ENCODE measurements at places on chromosomes 13 and 19.

DNA sequence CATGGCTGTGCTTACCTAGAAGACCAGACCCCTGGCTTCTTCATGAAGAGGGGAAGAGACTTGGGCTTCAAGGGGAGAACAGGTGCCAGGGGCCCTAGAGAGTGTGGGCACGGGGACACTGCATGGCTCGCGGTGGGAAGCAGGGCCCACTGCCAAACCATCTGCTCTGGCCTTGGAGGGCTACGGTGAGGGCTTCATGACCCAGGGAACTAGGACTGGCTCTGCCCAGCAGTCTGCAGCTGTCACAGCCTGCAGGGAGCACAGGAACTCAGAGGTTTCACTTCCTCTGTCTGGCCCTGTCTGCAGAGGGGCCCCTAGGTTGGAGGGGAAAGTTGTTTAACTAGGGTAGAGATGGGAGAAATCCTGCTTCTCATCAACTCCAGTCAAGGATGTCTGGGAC, 4.3 kb downstream of the ERCC1 start:
- DNase-seq, result no peak

DNA sequence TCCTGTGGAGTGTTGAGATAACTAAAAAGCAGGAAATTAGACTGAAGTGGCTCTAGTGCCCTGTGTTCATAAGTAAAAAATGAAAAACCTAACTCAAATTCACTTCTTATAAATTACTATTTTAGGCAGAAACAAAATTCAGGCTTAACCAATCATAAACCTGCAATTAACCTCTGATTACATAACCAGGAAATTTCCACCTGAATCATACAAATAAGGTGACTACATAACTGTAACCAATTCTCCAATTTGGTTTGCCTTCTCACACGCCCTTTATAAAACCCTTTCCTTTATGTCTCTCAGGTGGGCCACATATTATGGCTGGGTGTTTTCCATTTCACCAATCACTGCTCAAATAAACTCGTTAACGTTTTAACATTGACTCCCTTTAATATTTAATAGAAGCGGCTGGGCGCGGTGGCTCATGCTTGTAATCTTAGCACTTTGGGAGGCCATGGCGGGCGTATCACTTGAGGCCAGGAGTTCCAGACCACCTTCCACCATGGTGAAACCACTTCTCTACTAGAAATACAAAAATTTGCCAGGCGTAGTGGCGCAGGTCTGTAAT, 22.9 kb upstream of the ZNF724 start:
- no peak for DNase-seq

DNA sequence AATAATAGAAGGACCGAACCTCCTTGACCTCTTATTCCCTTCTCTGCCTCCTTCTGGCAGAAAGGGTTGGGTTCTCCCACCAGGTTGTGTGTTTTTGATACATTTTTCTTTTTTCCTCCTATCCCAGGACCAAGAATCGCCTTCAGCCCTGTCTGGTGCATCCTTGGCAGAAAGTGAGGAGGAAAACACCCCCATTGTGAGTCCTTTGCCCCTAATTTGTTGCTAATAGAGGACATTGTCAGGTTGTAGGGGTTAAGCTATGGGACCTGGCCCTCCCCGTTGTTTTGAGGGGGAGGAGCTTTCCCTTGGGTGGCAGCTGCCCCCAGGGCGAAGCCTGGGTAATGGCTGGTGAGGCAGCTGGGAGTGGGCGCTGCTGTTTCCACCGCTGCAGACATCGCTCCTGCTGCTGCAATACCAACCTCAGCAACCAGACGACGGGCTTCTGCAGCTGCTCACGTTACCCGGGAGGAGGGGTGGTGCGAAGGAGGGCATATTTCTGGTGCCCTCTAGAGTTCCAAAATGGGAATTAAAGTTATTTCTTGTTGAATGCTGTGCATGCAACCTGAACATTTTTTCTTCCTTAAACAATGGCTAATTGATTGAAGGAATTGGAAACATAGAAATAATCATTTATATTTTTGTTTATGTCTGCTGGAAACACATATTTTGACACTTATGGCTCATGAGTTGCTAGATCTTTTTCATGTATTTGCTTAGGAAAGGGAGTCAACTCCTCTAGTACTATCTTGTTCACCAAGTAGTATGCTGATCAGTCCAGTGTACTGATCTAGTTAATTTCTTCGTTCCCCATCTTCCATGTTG, 1.5 kb downstream of the ZMYM2 start:
- DNase-seq, result peak; percentile 53

DNA sequence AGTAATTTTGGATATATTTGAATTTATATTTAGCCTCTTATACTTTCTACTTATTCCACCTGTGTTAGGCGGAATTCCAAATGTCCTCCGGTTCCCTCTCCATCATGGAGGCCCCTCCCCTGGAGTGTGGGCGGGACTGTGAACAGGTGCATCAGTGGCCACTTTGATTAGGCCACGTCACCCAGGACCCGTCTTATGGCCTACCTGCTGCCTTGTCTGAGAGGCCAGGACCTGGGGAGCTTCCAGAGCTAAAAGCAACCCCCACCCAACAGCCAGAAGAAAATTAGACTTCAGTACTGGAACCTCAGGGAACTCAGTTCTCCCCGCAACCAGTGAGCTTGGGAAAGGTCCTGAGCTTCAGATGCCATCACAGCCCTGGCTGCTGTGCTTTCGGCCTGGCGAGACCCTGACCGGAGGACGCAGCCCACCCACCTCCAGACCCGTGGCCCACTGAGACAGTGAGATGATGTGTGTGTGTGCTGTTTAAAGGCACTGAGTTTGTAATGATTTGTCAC, 200.2 kb upstream of the SOX1 start:
- DNase-seq, result no peak

Measured in NCI-H187 (cell line).